Inflammatory macrophage (primary cell): ENCODE measurements at places on chromosomes 11 and 22.

- DNase-seq = no peak
Observed at GRCh38 chr11:46948378-46949131, 12.0 kb downstream of the CSTPP1 start.

DNA sequence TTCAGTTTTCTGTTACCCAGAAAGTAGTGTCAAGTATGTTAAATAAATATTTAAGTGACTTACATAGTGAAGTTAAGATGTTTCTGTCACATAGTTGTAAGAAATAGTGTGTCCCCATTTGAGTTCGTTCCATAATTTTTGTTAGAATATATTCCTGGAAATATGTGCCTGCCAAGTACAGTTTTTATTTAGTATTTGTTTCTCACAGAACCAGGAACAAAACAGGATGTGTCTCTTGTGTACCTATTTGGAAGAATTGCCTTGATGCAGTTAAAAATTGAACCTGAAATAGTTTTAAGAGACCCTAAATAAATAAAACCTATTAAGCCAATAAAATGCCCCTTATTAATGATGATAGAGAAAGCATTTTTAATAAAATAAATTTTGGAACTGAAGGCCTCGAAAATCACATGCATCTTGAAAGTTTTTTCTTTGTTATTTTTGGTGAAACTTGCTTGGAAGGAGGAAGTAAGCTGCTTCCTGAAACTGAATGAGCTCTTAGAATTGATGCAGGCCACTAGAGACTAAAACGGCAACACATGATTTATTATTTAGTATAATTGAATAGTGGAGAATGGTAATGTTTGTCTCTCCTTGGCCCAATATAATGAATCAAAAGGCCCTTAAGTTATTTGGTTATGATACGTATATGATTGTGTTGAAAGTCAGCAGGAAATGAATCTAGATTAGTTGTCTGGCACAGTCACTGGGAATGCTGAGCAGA lies 55.9 kb downstream of the SWAP70 start:
- DNase-seq = peak; percentile 60

DNA sequence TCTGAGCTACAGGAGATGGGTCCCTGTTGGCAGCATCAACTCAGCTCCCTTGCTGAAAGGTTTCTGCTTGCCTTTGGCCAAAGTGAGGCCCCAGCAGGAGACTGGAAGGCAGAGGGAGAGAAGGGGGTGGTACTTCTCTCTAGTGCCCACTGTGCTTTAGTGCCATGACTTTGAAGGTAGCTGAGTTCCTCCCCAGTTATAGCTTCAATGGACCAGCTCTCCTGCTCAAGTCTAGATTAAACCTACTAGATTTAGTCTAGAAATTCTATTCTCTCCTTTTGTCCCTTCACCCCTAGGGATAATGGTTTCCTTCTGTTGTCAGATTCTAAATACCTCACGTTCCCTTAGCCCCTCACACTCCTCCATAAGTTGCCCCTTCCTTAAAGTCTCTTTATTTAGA lies 119.2 kb downstream of the TIMP3 start:
- DNase-seq = no peak

DNA sequence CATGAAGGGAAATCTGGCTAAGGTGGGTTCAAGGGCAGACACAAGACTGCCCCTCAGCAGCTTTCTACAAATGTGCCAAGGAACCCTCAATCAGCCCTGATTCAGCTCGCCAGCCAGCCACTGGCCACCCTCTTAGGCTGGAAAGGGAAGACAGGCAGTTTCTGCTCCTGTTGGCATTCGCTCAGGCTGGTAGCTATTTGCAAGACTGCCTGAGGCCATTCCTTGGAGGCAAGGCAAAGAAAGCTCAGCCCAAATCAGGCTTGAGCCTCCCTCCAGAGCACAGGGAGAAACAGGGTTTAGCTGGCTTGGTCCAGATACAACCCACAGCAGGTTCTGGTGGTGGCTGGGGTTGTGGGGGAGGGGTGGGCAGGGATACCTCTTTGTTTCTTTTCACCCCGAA lies 19.2 kb downstream of the TP53I11 start:
- no peak for DNase-seq
